ENCODE measurements at places on chromosomes 11 and 22.

DNA sequence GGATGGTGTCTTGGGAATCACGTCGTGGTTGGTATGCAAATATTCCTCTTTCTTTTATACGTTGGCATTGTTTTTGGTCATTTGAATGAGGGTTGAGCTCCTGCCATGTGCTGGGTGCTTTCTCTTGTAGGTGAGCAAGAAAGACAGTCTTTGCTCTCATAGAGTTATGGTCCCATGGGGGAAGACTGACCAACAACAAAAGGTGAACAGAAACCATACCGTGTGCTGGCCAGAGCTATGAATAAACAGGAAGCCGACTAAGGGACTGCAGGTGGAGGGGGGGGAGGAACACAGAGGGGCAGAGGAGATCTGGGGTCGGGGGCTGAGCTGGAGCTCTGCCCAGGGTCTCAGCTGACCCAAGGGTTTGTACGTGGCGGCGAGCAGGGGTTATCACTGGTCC lies 245.3 kb downstream of the CTTN start:
- DNase-seq = no peak

GRCh38 chr11:118111019-118111743 lies 24.4 kb upstream of the SMIM35 start:
- DNase-seq = no peak

DNA sequence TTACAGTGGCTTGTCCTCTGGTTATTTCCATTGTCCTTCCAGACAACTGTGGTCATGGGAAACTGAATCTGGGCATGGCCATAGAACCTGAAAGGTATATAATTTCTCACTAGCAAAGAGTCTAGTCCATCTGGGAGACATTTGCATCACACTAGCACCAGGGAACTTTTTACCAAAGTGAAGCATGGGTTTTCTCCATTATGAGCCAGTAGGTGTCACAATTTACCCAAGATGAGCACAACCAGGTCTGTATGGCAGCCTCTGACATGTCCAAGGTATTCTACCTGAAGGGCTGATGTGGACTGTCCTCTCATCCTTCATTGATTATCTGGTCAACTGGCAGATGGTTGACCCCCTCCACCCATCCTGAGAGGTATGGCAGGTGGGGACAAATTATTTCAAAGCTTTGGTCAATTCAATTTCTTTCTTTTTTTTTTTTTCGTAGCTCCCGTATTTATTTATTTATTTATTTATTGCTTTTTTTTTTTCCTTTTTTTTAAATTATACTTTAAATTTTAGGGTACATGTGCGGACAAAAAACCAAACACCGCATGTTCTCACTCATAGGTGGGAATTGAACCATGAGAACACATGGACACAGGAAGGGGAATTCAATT lies 425.9 kb downstream of the TMEM135 start:
- DNase-seq = no peak

GRCh38 chr11:114252767-114253166 lies 43.4 kb upstream of the NNMT start:
- DNase-seq = no peak

DNA sequence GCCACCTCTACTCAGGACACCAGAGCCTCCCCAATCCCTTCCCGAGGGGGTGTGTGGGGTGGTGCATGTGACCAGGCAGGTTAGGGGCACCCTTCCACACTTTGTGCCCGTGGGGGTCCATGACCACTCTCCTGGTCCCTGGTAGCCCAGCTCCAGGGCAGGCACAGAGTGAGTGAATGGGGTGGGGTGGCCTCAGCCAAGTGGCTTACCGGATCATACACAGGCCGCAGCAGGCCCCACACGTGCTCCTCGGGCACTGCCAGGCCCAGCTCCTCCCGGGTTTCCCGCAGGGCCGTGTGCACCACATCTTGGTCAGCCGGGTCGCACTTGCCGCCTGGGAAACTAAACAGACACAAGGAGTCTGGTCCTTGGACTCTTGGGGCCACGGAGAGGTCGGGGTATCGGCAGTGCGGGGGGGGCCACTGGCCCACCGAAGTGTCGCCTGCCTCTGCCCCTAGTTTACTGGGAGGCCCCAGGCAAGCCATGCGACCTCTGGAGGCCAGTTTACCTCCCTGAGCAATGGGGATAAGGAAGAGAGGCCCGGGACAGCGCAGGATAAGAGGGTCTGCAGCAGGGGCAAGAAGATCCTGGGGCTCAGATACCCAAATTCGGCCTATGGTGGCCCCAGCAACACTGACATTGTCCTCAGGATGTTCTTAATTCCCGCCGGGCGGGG lies 889 bp downstream of the NUDT8 start:
- no peak for DNase-seq

GRCh38 chr11:119585043-119585781 lies 143.8 kb downstream of the NECTIN1 start:
- DNase-seq = no peak

- DNase-seq = no peak
These were observed 81.4 kb downstream of the RCN1 start for GRCh38 chr11:32172041-32172847.

GRCh38 chr22:41343717-41344116 lies 38.0 kb upstream of the TEF start:
- no peak for DNase-seq
